AG08396 (cell line): ENCODE measurements at places on chromosomes 11 and 22.

- DNase-seq, result no peak
Observed at GRCh38 chr22:23828800-23829680, 9.8 kb downstream of the DERL3 start.

DNA sequence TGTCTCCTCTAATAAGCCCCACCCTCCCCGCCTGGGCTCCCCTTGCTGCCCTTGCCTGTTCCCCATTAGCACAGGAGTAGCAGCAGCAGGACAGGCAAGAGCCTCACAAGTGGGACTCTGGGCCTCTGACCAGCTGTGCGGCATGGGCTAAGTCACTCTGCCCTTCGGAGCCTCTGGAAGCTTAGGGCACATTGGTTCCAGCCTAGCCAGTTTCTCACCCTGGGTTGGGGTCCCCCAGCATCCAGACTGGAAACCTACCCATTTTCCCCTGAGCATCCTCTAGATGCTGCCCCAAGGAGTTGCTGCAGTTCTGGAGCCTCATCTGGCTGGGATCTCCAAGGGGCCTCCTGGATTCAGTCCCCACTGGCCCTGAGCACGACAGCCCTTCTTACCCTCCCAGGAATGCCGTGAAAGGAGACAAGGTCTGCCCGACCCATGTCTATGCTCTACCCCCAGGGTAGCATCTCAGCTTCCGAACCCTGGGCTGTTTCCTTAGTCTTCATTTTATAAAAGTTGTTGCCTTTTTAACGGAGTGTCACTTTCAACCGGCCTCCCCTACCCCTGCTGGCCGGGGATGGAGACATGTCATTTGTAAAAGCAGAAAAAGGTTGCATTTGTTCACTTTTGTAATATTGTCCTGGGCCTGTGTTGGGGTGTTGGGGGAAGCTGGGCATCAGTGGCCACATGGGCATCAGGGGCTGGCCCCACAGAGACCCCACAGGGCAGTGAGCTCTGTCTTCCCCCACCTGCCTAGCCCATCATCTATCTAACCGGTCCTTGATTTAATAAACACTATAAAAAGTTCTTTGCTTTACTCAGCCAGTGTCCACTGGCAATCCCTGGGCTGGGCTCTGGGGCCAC lies 14.4 kb downstream of the TSKU start:
- DNase-seq, result peak; percentile 6

DNA sequence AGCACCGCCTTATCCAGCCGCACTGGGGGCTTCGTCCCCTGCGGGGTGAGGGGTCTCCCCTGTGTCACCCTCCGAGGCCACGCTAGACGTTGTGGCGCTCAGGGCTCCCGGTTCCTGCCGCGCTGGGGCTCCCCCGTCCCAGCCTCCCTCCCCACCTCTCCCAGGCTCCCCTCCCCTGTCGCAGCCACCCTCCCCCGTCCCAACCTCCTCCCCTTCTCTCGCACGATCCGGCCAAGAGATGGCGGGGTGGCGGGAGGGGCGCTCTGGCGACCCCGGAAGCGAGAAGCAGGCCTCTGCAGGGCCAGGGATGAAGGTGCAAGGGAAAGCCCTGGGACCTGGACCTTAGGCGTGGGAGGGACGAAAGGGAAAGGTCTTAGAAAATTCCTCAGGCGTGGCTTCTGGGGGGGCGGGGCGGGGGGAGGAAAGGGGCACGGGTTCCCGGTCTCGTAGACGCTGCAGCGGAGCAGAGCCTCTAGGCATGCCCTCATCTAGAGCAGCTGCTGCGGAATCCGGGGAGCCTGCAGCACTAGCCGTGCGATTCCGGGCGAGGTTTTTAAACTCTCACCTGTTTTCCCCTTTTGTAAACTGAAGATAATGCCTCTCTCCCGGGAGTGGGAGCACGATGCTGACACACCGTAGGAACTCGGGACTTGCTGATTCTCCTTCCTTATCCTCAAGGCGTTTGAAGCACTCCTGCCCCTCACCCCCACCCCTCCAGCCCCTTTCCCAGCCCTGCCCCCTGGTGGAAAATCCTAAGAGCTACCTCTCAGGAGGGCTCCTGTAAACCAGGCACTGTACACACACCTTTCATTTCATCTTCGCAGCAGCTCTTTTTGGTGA lies 14.4 kb downstream of the KCNJ5 start:
- DNase-seq, result peak; percentile 66

DNA sequence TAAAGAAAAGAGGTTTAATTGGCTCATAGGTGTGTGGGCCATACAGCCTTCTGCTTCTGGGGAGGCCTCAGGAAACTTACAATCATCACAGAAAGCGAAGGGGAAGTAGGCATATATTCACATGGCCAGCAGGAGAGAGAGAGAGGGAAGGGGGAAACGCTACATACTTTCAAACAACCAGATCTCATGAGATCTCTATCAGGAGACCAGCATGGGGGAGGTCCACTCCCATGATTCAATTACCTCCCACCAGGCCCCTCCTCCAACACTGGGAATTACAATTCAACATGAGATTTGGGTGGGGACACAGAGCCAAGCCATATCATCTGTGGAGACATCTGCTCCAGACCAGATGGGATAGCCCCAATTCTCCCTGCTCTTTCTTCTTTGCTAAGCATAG lies 866.0 kb downstream of the BRD1 start:
- DNase-seq, result no peak

GRCh38 chr22:19463008-19463407 lies 15.5 kb upstream of the C22orf39 start:
- DNase-seq, result no peak

GRCh38 chr22:18110954-18111758 lies 547 bp downstream of the TUBA8 start:
- DNase-seq, result no peak

- DNase-seq, result no peak
Observed at GRCh38 chr11:11810764-11811726, 30.7 kb upstream of the USP47 start.

DNA sequence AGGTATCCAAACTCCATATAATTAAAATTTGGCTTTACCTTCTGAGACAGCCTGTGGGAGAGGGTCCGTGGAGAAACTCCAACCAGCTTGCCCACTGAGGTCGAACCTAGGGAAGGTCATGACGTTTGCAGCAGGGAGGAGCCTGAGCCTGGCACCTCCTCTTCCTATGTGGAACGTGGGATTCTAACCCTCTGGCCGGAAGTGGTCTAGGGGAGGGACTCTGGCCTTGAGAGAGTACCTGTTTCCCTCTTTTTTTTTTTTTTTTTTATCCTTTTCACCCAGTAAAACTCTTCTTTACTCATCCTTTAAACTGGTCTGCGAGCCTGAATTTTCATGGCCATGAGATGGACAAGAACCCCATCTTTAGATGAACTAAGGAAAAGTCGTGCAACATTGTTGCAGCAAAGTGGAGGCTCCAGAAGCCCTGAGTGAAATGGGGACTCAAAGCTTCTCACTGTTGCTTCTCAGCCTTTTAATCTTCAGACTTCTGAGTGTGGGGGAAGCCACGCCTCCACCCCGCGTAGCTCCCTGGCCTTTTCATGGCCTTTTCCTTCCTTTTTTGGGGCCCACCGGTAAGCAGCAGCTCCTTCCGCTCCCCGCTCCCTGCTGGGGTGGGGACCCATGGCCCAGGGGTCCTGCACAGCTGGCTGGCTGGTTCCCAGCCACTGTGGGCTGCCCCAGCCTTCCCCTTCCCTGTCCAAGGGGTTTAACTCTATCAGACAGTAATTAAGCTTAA lies 1359.9 kb downstream of the LRRC4C start:
- DNase-seq, result no peak

DNA sequence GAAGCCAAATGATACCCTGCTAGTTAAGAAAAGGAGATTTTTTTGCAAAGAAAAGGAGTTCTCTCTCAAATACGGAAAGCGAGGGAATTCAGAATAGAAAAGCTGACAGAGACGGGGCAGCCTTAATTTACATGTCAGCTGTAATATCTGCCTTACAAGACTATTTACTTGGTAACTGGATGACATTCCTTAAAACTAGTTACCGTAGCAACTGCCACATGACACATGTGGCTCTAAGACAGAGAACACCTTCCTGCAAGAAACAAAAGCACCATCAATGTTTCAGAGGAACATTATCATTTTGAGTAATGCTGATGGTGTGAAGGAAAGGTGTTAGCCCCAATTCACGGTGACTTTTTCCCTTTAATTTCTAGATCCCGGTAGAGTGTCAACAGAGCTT lies 222.1 kb downstream of the LRRC4C start:
- no peak for DNase-seq

- DNase-seq, result no peak
Observed at GRCh38 chr11:2740275-2740940, 40.6 kb upstream of the KCNQ1OT1 start.

- no peak for DNase-seq
Observed at GRCh38 chr11:120978701-120979100, 45.2 kb upstream of the TBCEL start.

DNA sequence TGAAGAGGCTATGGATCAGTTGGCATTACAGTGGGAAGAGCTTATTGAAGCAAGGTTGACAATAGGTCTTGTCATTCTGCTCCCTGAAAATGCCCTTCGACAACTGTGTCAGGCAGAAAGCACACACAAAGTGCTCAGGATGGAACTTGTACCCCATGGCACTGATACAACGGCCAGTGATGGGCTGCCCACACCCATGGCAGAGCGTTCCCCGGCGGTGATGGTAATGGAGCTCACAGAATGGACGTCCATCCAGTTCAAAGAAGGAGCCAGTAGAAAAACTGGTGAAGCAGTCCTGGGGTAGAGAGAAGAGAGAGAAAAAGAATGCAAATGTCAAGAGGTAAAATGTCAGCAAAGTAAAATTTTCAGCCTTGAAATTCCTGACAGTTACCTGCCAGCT lies 19.5 kb upstream of the OR5B21 start:
- no peak for DNase-seq

DNA sequence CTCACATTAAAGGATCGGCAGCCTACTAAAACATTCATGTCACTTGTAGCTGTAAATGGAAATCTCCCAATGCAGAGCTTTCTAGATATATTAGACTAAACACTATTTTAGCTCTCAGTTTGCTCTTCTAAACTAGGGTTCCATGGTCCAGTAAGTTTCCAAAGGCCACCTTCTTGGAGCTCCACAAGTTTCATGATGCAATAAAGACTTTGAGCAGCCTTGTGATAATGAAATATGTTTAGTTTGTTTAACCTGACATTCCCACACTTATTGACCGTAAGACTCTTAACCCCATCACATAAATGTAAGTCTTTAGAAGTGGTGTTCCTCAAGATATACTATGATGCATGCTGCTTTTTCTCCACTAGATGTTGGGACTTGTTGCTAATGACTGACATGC lies 87.7 kb downstream of the TRIM44 start:
- no peak for DNase-seq

DNA sequence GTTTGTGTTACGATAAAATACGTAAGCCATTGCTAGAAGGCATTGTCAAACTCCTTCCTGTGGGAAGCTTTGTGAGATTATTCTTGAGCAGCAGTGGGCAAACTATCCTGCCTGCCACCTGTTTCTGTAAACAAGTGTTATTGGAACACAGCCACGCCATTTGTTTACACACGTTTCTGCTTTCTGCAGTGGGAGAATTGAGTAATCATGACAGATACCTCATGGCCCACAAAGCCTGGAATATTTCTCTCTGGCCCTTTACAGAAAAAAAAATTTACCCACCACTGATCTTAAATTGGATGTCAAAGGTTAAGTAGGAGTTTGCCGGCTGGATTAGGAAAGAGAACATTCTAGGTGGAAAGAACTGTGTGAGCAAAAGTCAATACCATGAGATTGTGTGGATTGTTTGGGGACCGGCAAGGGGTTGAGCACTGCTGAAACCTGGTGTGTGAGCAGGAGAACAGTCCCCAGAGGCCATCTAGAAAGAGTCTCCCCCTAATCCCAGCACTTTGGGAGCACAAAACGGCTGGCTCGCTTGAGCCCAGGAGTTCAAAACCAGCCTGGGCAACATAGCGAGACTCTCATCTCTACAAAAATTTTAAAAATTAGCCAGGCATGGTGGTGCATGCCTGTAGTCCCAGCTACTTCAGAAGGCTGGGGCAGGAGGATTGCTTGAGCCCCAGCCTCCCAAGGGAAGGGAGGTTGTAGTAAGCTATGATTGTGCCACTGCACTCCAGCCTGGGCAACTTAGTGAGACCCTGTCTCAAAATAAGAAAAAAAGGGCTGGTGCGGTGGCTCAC lies 6.0 kb upstream of the PLA2G6 start:
- DNase-seq, result no peak

DNA sequence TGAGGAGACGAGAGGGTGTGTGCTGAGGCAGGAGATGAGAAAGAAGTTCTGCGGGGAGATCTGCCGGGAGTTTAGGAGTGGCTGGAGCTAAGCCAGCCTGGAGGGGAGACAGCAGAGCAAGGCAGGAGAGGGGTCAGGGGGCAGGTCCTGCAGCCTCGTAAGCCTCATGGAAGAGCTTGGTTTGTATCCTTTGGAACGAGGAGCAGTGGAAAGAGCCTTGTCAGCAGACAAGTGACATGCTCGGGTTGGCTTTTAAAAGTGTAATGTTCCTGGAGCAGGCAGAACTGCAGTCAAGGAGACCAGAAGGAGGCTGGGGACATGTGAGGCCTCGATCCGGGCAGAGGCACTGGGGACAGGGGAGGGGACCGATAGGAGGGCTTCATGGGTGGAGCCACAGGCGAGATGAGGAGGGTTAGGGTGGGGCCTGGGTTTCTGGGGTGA lies 21.4 kb upstream of the TUB start:
- no peak for DNase-seq

DNA sequence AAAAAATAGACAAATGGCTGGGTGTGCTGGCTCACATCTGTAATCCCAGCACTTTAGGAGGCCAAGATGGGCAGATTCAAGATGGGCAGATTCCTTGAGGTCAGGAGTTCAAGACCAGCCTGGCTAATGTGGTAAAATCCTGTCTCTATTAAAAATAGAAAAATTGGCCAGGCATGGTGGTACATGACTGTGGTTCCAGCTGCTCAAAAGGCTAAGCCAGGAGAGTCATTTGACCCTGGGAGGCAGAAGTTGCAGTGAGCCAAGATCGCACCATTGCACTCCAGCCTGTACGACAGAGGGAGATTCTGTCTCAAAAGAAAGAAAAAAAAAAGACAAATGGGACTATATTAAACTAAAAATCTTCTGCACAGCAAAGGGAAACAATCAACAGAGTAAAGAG lies 55.4 kb downstream of the USP35 start:
- DNase-seq, result no peak

DNA sequence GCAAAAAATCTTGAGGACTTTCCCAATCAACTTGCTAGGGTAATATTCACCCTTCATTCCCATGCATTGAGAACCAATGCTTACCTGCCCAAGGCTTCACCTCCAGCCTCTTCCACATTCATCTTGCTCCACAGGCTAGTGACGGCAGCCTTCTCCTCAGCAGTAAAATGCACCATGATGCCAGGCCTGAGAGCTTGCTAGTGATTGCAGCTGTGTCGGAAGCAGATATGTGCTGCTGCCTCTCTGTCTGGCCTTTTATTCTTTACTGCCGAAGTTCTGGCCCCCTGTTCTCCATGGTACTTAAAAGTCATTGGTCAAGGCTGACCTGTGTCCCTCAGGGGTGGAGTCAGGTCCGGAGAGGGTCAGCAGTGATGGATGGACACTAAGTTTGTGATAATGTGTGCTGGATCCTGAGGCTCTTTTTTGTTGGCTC lies at the start of gene HBE1:
HBE1 (minus strand) TSS at position 231 of the 433 bp plus-strand sequence; CDS start at position 176, 55 bp downstream.
- DNase-seq, result no peak
